ENCODE measurements at places on chromosomes 3 and 15.

GRCh38 chr3:18046131-18046915, 303.9 kb upstream of the TBC1D5 start:
- no peak for DNase-seq

DNA sequence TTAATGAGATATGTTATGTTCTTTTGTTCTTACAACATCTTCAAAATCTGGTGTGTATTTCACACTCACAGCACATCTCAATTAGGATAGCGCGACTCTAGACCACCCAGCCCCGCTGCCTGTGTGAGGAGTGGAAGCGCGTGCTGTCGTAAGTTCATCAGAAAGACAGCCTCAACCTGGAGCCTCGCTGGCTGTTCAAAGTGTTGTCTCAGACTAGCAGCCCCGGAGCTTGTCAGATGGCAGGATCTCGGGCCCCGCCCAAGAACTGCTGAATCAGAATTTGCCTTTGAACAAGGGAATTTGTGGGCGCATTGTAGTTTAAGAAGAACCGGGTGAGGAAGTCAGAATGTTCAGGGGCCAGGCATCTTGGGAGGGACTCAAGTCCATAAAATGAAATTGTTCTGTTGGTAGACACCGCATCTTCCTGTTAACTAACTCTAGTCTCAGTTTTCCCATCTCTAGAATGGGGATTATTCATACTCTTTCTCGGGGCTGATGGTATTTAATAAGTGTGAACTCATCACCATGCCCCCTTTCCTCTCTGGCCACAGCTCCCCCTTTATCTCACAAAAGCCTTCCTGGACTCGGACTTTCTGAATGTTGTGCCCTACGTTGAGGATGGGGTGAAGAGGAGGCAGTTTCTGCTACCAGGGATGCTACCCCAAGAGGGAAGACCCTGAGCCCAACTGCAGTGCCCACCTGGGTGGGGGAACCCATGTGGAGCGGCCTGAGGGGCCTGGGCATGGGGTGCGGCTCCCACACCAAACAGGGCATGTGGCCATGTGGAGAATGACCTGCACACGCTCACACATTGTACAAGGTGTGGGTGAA, 40.4 kb downstream of the BHLHE40 start:
- no peak for DNase-seq

DNA sequence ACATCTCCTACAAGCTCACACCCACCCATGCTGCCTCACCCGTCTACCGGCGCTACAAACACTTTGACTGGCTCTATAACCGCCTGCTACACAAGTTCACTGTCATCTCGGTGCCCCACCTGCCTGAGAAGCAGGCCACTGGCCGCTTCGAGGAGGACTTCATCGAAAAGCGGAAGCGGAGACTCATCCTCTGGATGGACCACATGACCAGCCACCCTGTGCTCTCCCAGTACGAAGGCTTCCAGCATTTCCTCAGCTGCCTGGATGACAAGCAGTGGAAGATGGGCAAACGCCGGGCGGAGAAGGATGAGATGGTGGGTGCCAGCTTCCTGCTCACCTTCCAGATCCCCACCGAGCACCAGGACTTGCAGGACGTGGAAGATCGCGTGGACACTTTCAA, 2.1 kb downstream of the SNX33 start:
- no peak for DNase-seq

DNA sequence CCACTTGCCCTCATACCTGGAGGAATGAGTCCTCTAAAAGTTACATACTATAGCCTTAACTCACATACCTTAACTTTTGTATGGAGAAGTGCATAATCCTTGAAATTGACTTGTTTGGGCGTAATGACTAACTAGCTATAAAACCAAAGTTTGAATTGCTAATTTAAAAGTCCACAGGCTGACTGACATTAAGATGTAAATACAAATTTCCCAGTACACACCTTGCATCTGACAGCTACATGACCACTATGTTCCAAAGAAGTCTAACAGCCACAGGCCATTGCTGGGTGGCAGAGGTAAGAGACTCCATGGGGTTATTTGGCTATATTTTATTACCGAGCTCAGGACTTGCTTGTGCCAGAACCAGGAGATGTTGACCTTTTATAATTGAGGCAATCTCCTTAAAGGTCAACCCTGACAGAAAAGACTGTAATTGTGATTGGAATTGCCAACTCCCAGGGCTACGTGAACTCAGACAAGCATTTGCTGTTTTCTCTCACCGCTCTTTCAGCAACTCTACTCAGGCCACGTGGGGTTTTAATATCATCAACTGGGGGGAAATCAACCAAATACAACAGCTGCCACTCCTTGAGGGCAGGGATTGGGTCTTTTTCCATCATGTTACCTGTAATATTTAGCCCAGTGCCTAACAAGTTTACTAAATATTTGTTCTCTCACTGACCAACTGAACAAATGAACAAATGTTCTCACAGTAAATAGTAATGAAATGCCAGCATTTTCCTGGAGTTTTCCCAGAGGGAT, 139.9 kb downstream of the SEMA6D start:
- no peak for DNase-seq

DNA sequence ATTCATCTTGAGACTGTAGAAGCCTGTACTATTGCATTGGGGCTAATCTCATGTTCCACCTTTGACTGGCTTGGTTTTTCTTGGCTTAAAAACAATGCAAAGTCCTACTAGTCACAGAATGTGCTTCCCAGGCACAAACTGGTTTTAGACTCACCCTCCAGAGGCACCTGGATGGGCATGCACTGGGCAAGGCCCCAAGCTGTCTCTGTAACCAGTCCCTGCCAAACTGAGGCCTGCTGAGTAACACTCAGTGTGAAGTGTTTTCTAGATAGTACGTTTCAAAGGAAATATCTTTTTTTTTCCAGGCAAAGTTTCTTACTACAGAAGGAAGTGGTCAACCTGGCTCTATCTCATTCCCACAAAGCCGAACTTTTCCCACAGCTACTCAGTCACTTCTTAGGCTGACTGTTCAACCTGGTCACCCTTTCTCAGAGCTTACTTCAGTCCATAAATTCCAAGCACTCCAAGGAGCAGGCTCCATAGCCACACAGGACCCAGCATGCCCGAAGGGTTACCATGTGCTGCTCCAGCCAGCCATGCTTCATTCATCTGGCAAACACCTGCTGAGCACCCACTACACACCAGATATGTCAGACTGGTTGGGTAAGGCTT, 57.4 kb downstream of the NPTN start:
- no peak for DNase-seq

Data from amniotic stem cell (primary cell).